Stimulated activated CD4-positive, alpha-beta T cell treated with anti-CD3 and anti-CD28 coated beads, Interleukin-15, amount 100 ng/mL, for 1 hour (primary cell): ENCODE measurements at places on chromosomes 12 and 14.
A peak's percentile ranks its signal among the peaks of the same experiment; 100 is the strongest.

- DNase-seq, result no peak
These were observed 9.4 kb upstream of the RPS6KL1 start for GRCh38 chr14:74932401-74932901.

DNA sequence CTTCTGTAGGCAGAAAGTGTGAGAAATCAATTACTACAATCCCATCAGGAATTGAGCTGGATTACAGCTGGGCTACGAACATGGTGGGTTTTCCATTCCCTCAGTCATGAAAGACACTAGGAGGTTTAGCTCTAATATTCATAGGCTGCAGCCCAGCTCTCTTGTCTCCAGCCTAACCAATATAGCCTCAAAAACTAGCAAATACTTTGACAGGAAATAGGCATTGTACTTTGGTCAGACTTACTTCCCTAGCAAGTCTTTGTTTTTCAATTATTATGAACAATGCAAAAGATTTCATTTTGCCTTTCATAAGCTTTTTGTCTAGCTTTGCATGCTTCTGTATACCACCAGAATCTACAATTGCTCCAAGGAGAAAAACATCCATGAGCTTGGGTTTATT lies 296.2 kb downstream of the GPHN start:
- DNase-seq, result no peak

DNA sequence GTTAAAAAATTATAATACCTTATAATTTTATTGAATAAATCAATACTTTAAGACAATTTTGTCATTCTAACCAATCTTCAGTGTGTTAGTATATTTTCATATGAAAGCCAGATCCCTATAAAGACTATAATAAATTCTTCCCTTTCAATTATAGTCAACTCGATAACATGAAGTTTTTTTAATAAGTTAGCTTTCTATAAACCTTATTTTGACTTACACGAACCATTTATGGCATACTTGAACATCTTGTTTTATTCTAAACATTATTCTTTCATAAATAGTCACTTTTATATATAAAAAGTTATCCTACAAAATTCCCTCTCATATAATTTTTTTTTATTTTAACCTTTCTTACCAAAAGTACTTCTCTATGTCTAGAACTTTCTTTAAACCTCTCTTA lies 1002.3 kb downstream of the TMEM121 start:
- DNase-seq, result no peak

- DNase-seq, result no peak
These were observed 69.5 kb upstream of the SLC24A4 start for GRCh38 chr14:92253381-92253894.

DNA sequence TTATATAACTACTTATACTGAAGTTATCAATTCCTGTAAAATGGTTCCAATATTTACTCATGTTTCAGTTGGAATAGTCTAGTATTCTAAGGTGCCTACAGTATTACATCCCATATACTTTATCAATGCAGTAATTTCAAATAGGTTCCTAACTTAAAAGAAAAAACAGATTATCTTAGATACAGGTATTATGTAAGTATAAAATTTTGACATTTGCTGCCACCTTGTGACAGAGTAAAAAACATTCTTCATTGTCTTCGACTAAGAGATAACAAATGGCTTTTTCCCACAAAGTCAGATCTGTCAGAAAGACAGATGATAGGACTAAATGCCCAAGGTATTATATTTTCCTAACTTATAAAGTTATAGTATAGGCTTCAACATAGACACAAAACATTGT lies 78.7 kb downstream of the TXNDC16 start:
- no peak for DNase-seq

DNA sequence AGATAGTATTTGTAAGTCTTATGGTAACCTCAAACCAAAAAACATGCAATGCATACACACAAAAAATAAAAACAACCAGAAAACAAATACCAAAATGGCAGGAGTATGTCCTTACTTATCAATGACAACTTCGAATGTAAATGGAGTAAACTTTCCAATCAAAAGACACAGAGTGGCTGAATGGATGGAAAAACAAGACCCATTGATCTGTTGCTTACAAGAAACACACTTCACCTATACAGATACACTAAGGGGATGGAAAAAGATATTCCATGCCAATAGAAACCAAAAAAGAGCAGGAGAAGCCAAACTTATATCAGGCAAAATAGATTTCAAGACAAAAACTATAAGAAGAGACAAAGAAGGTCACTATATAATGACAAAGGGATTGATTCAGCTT lies 8.7 kb upstream of the DCAF5 start:
- no peak for DNase-seq

- no peak for DNase-seq
These were observed 340.4 kb downstream of the NUAK1 start for GRCh38 chr12:105798256-105798845.

DNA sequence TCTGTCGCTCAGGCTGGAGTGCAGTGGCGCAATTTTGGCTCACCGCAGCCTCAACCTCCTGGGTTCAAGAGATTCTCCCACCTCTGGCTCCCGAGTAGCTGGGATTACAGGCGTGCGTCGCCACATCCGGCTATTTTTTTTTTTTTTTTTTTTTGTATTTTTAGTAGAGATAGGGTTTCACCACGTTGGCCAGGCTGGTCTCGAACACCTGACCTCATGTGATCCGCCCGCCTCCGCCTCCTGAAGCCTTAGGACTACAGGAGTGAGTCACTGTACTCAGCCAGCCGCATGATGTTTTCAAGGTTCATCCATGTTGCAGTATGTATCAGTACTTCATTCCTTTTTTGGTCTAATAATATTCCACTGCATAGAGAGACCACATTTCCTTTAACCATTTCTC lies 2.4 kb upstream of the RNF34 start:
- DNase-seq, result no peak

GRCh38 chr14:41343857-41344256 lies 262.8 kb upstream of the LRFN5 start:
- no peak for DNase-seq

DNA sequence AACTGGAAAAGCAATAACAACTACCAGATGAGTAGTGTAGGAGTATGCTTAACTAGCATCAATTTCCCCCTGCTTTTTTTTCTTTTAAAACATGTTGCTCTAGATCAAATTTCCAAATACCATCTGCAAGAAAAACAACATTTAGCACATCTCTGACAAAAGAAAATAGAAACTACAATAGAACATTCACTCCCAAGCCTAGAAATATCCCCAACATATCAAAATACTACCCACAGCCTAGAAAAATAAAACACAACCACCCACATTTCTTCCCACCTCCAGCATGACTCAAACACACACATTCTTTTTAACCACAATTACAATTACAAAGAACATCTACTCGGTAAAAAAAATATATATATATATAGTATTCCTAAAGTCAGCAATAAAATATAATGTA lies 120.0 kb downstream of the PPFIA2 start:
- DNase-seq, result no peak

DNA sequence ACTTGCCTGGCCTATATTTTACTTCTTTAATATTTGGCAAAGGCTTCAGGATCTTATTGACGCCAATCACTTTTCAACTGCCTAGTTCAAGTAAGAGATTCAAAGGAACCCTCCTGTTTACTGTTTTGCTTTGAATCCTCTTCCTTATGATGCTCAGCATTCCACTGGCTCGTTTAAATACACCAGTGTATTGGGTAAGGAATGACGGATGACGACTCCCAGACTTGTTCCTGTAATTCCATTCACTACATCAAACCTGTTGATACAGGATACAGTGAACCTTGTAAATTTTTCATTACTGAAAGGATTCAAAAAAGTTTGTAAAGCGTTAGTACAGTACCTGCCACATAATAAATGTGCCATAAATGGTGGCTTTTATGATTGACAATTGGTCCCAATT lies 1.7 kb upstream of the SYCP3 start:
- DNase-seq, result no peak

- DNase-seq, result no peak
These were observed 25.0 kb upstream of the DHRS7 start for GRCh38 chr14:60189923-60190840.

GRCh38 chr12:1634590-1635191 lies 5.7 kb downstream of the WNT5B start:
- peak; percentile 39 for DNase-seq

- DNase-seq, result no peak
These were observed 17.3 kb downstream of the IRF2BPL start for GRCh38 chr14:77011245-77011644.

DNA sequence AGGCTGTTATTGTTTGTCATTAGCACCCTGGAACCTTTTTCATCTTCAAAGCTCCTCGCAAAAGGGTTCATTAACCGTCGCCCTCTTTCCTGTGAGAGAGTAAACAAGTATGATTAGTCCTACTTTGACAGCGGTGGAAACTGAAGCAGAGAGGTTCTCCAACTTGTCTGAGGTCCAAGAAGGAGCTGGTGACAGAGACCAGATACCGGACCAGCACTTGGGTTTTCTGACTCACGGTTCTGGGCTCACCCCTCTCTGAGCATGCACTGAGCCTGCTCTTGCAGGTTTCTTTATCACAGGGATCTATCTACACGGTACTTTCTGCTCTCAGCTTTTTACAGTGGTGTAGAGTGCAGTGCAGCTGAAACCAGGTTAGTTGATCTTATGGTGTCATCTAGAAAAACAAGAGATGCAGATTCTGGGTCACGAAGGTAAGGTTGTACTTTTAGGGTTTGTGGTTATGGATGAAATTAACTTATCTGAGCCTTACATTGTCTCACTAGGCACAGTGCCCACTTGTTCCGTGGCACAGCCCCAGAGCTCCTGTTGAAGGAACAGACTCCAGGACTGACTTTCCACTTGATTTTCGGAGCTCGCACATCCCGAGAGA lies 62.1 kb downstream of the PPP2R5C start:
- peak; percentile 46 for DNase-seq

DNA sequence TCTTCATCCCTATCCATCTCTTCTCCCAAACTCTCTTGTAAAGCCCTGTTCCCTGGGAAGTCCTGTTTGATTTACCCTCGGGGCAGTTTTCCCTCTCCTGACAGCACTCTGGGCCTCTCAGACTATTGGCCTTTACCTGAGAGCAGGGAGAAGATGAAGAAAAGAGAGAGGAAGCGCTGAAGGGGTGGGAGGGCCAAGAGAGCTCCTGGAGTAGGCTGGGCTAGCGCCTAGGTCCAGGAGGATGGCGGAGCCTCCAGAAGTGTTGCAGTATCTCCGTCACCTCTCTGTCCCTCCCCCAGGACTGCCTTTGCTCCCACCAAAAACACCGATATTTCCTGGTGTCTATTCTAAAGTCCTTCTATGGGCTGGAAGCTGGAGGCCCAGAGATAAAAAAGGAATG lies 5.7 kb upstream of the IGFBP6 start:
- DNase-seq, result no peak

GRCh38 chr14:102902086-102902485 lies 20.4 kb upstream of the AMN start:
- no peak for DNase-seq

DNA sequence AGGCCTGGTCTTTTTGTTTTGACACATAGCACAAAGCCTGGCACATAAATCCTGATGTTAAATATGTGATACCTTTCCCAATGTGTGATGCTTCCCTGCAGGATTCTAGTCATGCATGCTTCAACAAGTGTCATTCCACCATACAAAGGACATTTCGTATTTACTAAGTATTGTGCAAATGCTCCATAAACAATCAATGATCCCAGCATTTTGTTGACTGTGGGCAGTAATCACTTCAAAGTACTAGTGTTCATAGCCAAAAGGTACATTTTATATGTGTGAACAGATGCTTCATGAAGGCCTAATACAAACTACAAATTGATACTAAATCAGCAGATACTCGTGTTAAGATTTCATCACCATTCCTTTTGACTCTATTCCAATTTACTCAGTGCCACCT lies 4.4 kb downstream of the CCNB1IP1 start:
- DNase-seq, result no peak

DNA sequence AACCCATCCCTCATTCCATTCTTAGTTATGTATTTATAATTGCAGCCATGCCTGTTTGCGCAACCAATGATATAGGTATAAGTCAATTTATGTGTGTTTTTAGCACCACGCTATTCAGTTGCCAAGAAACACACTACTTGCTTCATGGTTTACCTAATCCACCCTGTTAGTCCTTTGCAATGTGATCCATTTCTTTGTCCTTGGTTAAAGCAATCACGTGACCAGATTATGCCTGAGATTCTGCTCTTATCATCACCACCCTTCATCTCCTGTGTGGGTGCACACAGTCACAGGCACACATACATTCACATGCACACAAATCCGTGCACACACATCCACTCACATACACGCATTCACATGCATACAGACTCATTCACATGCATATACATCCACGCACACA lies 52.3 kb upstream of the KCNA5 start:
- no peak for DNase-seq

DNA sequence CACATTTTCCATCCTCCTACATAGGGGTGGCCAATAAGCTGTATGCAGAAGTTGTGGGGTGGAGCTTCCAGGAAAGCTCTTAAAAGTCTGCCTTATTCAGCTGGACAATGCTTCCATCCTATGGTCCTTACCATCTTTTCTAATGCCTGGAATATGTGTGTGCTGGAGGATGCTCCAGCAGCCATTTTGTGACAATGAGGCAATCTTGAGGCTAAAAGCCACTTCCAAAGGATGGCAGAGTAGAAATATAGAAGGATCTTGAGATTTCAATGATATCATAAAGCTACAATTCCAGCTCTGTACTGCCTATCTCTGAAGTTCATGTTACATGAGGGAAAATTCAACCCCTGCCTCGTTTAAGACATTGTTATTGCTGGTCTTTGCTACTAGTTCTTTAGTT lies 95.7 kb downstream of the APAF1 start:
- DNase-seq, result no peak

DNA sequence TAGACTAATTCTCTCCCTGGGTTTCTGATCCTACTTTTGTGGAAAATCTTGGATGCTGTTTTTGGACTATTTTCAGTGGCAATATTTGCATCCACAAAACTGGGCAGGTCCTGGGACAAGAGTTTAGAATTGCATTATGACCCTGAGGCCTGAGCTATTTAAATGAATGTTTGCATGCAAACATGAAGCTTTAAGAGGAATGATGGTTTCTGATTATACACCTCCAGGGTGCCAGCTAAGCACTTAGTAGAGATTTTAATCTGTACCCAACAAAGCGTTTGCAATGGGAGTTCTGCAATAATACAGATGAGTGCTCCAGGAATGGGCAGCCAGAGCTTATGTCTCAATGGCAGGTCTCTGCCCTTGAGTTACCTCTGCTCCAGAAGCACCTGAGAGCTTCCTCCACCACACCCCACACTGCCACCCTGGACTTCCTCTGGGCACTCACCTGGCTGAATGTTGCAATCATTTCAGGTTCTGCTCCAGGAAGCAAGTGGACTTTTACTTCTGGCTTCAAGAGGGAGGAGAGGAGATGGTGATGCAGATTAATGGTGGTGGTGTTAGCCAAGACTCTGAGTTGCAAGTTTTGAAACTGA lies 6.0 kb upstream of the SPTLC2 start:
- no peak for DNase-seq

GRCh38 chr12:16063726-16064125 lies 152.6 kb downstream of the DERA start:
- DNase-seq, result no peak
